Aorta (tissue), 5 donors: ENCODE measurements at places on chromosomes 6 and 20. TPM values are rescaled to one million over a fixed set of nuclear protein-coding genes. Genes with fewer than 3 reads are reported as not detected.

APOBEC2 gene
- not detected for total RNA-seq

DPM1 gene
- total RNA-seq = 35.8 TPM

WFDC12 gene
- total RNA-seq = not detected

NKX2-2 gene
- not detected for total RNA-seq

COQ3 gene
- 2.4 TPM for total RNA-seq

NPBWR2 gene
- not detected for total RNA-seq

GNAS-AS1 gene
- total RNA-seq = 1.7 TPM

TINAG gene
- total RNA-seq = not detected

FAM229B gene
- total RNA-seq = 13.8 TPM

TREML1 gene
- 1.2 TPM for total RNA-seq

SLC39A7 gene
- 86.9 TPM for total RNA-seq

IL17F gene
- total RNA-seq = not detected

TXLNB gene
- total RNA-seq = 1.5 TPM

RBBP9 gene
- 13.6 TPM for total RNA-seq

ADGB gene
- 0.18 TPM for total RNA-seq

PLG gene
- not detected for total RNA-seq

TAP2 gene
- 26.5 TPM for total RNA-seq

HS3ST5 gene
- total RNA-seq = not detected

RIPPLY2 gene
- not detected for total RNA-seq

WFDC13 gene
- not detected for total RNA-seq

IP6K3 gene
- 1.0 TPM for total RNA-seq

RNF217 gene
- total RNA-seq = 79.5 TPM

OPRM1 gene
- total RNA-seq = not detected

C6orf15 gene
- total RNA-seq = not detected

SDCBP2 gene
- 6.9 TPM for total RNA-seq

ACTL10 gene
- 0.96 TPM for total RNA-seq

SF3B5 gene
- 75.2 TPM for total RNA-seq

BTN3A1 gene
- total RNA-seq = 40.7 TPM

CST5 gene
- total RNA-seq = not detected

GPLD1 gene
- total RNA-seq = 7.3 TPM

SRMS gene
- total RNA-seq = not detected

GPR63 gene
- 1.4 TPM for total RNA-seq

CCN6 gene
- not detected for total RNA-seq

CTAGE9 gene
- not detected for total RNA-seq

MANEA gene
- total RNA-seq = 10.8 TPM

ZGPAT gene
- total RNA-seq = 20.8 TPM

SIGLEC1 gene
- 55.8 TPM for total RNA-seq

ADGRG6 gene
- 14.3 TPM for total RNA-seq

MICA gene
- total RNA-seq = 19.8 TPM

TMEM74B gene
- total RNA-seq = 3.8 TPM

SAPCD1 gene
- 0.68 TPM for total RNA-seq

ZNF165 gene
- 0.24 TPM for total RNA-seq

CLPSL1 gene
- not detected for total RNA-seq

FLRT3 gene
- 0.49 TPM for total RNA-seq

CD40 gene
- 20.9 TPM for total RNA-seq

BTN1A1 gene
- total RNA-seq = not detected

PARD6B gene
- 1.2 TPM for total RNA-seq

PDYN gene
- total RNA-seq = not detected

EPHA7 gene
- 0.75 TPM for total RNA-seq

TSPO2 gene
- total RNA-seq = not detected

GTSF1L gene
- total RNA-seq = not detected

SLC18B1 gene
- 4.5 TPM for total RNA-seq
